ENCODE measurements at places on chromosomes 16 and 17.

DNA sequence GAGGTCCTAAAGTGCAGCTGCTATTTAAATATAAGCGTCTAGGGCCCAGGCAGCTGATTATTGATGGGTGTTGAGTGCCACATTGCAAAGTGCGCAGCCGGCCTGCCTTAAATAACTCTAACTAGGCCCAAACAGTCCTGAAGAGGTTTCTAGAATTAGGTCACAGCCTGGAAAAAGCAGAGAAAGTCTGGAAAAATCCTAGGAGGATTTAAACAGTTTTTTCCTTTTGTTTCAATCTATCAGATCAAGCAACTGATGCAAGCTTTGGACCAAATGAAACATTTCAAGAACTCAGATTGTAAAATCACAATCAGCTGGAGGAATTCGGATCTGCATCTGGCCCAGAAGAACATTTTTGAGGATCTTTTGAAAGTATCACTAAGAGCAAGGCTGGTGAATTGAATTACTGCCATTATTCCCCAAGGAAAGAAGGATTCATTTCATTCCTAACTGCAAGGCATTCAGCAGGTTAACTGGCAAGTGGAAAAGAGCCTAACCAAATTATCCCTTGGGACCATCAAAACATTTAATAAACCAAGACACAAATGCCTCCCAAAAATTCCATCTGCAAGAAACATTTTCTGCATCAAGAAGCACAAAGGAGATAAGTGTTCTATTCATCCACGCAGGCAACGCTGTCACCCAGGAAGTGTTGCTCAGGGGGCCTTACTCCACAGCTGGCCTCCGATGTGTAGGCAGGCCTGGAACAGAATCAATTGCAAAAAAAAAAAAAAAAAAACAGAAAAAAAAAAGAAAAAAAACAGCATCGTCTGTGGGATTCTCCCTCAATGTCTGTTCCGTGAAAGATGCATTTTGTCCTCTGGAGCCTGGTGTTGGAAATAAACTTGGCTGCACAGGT lies 46.1 kb downstream of the IRX3 start:
- DNase-seq = no peak

DNA sequence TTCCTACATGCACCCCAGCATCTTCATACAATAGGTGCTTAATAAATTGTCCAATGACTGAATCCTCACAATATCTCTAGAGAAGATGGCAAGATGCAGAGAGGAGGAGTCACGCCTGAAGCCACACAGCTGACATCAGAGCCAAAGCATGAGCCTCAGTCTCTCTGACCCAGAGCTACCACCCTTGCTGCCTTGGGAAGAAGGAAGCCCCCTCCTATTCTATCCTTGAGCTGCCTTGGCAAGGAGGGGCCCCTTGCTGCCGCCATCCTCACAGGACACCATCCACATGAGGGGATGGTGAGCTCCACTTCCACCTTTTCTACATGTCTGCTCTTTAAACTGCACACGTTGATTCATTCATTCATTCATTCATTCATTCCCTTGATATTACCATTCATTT lies 37.0 kb upstream of the C16orf78 start:
- no peak for DNase-seq

DNA sequence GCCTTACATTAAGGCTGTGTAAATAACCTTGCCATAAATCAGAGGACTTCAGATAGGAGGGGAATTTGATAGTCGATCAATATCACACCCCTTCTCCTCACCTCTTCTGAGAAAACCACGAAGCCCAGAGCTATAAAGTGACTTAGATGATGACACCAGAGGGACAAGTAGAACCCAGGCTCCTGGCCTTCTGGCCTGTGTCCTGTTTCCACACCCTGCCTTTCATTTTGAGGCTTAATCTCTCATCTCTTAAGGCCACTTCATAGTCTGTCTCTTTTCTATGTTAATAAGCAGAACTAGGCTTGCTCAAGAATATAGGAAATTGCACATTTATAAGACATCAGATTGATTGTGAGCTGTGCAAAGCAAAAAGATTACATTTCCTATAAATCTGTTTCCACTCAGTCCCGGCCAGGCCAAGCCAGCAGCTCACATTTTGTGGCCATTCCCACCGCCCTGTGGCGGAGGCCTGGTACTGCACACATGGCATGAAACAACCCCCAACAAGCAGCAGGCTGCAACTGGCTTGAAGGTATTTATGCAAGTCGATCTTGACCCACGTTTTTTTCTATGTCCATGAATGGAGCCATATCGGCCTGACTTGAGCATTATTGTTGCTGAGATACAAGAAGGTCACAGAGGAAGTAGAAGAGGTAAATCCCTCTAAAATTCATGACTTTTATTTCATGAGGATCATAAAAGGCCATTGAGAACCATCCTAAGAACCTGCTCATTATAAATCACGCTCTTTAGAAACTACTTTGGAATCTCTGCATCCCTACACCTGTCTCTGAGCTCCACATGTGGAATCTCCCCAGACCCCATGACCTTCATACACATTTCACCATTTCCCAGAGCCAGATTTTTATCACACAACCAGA lies 93.7 kb downstream of the PMP22 start:
- DNase-seq = no peak

DNA sequence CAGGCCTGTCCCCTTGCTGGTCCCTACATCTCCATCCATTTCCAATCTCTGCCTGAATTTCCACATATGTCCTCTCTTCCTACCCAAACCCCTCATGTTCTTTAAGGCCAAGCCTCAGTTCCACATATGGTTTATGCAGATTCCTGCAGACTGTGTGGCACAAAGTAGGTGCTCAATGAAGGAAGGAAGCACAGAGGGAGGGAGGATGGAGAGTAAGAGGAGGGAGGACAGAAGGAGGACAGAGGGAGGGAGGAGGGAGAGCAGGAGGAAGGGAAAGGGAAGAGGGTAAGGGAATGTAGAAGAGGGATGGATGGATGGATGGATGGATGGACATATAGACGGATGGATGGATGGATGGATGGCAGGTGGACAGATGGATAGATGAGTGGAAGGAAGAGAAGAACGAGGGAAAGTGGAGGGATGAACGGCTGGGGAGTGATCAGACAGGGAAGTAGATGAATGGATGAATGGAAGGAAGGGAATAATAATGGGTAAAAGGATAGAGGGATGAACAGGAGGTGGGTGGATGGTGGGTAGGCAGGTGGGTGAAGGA lies 7.7 kb upstream of the KRT14 start:
- DNase-seq = no peak

- DNase-seq = no peak
Observed at GRCh38 chr16:11393861-11394592, 48.8 kb downstream of the RMI2 start.

DNA sequence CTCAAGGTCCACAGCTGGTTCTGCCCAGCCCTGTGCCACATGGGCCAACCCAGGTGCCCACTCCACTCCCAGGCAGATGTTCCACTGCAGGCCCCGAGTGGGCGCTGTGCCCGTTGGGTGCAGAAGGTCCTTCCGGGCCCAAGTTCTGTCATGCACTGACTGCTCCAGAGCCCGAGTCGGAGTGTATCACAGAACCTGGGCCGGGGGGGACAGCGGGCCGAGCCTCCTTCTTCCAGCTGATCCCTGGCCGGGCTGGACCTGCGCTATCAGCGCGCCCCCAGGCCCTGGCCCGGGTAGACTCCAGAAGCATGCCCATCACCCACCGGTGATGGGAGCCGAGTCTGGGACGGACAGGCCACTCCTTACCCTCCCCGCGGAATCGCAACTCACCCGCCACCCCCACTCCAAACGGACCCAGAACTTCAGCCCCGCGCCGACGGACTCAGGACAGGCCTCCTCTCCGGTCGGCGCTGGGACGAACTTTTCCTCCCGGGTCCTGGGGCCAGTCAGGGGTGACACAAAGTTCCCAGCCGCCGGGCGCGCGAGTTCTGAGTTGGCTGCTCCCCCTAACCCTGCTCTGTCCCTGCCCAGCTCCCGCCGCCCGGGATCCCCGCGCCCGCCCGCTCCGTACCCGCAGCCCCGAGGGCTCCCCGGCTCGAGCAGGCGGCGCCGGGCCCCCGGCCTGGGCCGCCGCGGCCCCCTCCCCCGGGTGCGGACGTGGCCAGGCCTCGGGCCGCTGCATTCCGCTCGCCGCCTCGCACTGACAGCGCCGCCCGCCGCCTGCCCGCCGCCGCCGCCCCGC lies at the start of gene COPZ2:
TSS of gene COPZ2 (minus strand) at position 762 of the 802 bp plus-strand sequence. CDS start at position 742, 20 bp downstream.
- peak; percentile 44 for DNase-seq

DNA sequence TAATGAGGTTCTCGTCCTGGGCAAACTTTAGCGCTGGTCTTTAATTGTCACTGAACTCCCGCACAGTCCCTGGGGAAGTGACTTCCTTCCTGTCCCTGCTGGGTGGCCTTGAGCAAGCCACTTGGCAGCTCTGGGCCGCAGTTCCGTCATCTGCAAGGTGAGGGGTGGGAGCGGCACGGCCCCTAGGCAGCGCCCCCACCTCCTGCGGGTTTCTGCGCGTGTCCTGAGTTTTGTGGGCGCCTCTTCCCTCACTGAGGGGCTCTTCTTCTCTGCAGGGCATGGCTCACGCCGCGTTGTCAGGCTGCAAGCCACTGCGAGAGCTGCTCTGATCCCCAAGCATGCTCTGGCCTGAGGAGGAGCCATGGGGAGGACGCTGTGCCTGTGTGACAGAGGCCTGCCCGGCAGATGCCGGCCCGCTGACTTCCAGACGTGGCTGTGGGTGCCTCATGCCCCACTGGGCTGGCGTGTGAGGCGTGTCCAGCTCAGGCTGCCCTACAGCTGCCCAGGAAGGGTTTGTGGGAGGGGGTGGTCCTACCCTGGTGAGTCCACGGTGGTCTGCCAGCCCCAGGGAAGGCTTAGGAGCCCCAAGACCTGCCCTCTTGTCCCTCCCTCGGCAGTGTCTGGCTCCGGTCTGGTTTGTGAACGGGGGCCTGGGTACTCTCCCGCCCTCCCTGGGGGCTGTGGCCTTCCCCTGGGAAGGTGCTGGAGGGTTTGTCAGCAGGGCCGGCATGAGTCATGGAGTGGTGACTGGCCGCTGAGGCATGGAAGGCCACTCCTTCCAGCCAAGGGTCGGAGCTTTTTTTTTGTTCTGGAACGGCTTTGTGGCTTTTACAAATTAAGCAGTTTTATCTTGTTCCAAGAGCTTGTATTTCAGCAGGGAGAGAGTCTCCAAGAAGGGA lies 182.0 kb downstream of the SEC14L1 start:
- DNase-seq = no peak

DNA sequence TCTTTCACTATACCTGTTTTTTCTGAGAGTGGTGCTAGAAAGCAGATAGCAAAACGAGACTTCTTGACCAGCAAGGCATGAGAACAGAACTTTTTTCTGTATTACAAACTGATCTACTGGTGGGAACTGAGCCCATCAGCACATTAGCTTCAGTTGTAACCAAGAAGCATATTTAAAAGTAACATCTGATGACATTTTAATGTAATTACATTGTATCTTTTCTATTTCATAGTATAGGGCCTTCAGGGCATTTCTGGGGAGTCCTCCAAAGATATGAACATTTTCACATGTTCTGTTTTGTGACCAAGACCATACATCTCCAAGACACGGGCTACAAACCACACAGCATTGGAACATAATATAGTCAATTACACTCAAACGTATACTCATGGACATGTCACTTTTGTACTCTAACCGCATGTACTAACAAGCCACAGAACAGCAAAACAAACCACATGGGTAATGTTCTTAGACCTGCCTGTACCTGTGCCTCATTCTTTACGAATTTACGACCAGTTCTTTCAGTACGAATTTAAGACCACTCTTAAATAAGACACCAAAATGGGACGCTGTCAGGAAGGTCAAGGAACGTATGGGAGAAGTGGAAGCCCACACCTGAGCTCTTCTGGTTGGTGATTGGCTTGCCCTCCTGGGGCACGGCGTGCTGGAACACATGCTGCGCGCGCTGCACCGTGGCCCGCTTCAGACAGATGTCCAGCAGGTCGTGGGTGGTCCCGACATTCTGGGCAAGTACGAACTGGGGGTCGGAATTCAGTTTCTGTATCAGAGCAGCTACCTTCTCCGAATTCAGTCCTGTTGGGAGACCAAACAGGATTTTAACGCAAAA lies 825 bp downstream of the BLMH start:
- no peak for DNase-seq

DNA sequence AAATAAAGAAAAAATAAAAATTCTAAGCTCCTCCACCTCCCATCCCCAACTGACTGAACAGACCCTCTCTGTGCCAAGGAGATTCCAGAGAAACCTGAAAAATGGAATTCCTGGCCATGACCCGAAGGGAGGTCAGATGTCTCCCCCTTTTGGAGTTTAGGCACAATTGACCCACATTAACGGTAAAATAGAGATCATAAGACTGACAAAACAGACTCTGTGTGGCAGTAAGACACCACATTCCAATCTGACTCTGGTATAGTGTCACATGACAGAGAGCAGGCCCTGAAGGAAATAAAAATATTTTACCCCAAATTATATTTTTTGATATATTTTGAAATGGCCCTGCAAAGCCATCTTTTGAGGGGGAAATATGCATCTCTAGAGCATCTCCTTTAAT lies 115.1 kb upstream of the ZKSCAN2 start:
- no peak for DNase-seq

- DNase-seq = peak; percentile 35
Observed at GRCh38 chr16:69187446-69188235, 677 bp downstream of the SNTB2 start.

GRCh38 chr17:17109256-17109655 lies 67.0 kb downstream of the MPRIP start:
- no peak for DNase-seq

- DNase-seq = no peak
Observed at GRCh38 chr17:74128456-74129211, 74.8 kb upstream of the RPL38 start.

DNA sequence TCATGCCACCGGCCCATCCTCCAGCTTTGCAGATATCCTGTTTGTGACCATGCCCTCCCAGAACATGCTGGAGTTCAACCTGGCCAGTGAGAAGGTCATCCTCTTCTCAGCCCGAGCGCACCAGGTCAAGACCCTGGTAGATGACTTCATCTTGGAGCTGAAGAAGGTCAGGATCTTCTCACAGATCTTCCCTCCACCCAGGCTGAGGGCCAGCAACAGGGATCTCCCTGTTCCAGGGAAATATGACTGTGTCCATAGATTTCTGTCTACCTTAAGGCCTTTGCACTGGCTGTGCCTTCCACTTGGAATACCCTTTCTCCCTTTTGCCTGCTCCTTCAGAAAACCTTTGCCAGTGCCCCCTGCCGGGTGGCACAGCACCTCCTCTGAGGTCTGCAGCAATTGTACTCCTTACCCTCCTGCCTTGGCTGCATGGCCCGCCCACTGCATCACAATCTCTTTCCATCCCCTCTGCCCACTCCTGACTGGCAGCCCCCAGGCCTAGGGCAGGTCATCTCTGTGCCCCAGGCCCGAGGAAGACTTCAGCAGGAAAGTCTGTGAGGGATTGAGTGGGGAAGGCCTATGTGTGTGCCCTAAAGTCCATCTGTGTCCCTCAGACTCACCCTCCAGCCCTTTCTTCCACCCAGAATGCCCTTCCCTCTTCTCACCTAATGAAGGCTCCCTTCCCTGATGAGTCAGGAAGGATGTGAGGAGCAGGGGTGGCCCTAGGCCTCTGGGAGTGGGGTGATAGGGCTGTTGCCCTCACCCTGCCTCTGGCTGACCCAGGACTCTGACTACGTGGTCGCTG lies 27.3 kb upstream of the ALKBH5 start:
- no peak for DNase-seq

DNA sequence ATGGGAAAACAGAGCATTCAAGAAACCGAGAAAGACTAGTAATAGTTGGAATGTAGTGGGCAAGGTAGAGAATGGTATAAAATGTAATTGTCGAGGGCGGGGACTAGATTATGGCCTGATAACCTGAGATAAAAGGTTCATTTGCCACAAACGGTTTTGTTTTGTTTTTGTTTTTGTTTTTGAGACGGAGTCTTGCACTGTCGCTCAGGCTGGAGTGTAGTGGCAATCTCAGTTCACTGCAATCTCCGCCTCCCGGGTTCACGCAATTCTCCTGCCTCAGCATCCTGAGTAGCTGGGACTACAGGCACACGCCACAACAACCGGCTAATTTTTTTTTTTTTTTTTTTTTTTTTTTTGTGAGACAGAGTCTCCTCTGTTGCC lies 1.4 kb downstream of the NEK8 start:
- DNase-seq = no peak

Data from central memory CD8-positive, alpha-beta T cell (primary cell).